ENCODE measurements at places on chromosomes 2 and 18.

GRCh38 chr2:137435162-137435561 is 529.1 kb upstream of the HNMT start:
- DNase-seq = no peak

DNA sequence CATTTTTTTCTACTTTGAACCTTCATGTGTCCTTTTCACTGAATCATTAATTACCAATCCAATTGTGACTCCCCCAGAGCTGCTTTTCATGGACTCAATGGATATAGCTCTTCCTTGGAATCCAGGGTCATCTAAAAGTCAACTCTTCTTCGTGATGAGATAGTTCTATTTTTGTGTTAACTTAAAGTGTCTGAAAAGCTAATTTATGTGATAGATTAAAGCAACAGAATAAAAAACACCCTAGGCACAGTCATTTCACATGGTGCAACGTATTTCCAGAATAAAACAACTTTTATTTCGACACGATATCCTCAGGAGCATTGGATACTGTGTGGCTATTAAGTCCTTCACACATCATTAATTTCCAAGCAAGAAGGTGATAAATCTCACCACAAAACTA is 250.6 kb upstream of the SPHKAP start:
- no peak for DNase-seq

GRCh38 chr2:68423966-68424650 is 43.0 kb downstream of the FBXO48 start:
- DNase-seq = no peak

GRCh38 chr2:74379851-74380789 is at the start of gene DCTN1:
DCTN1 (minus strand) TSS chr2:74380311; CDS start chr2:74380037, 274 bp downstream.
- no peak for DNase-seq

- no peak for DNase-seq
These were observed 9.3 kb downstream of the PAX3 start for GRCh38 chr2:222289278-222290160.
